ENCODE measurements at places on chromosomes 2 and 18.

- DNase-seq, result peak; percentile 58
Observed at GRCh38 chr18:36811430-36811829, 17.4 kb downstream of the TPGS2 start.

DNA sequence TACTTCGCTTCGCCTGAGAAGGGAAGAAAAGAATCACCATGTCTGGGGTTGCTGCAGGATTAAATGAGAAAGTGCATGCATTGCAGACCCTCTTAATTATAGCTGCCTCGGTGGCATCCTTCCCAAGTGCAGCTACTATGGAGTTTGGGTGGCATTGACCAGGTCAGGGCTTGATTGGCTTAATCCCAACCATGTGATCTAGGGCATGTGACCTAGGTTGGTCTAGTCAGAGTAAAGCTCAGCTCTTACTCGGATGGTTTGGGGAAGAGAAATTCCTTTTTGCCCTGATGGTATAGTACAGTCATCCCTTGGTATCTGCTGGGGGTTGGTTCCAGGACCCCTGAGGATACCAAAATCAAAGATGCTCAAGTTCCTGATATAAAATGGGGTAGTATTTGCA lies 178.2 kb upstream of the RAB12 start:
- DNase-seq, result no peak

DNA sequence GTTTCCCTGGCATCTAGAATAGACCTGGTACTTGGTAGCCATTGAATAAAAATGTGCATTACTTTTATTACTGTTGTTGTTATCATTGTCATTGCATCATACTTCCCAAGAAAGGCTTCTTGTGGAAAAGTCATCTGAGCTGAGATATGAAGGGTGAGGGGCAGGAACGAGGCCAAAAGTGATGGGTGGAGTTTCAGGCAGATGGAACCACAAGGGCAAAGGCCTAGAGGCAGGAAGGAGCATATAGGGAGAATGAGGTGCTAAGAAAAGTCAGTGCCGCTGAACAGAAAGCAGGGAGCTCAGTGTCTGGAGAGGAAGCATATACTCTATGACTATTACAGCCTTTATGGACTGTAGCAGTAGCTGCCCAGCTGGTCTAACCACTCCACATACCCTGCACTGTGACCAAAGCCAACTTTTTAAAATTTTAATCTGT lies 219.3 kb downstream of the SPP2 start:
- DNase-seq, result peak; percentile 38

DNA sequence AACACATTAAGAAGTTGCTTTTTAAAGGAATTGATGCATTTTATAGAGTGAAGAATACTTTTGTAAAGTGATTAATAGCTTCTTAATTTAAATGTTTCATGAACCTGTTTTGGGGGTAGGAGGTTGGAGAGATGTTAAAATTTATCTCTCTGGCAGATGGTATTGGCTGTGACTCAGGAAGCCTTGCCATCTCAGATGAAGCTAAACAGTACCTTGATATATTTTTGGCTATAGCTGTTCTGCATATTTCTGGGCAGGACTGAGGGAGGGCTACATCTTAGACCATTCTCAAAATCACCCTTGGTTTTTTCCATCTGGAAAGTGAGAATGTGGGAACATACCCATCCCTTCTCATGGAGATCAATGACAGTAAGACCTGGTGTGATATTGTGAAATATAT lies 13.4 kb downstream of the CAPN14 start:
- no peak for DNase-seq

DNA sequence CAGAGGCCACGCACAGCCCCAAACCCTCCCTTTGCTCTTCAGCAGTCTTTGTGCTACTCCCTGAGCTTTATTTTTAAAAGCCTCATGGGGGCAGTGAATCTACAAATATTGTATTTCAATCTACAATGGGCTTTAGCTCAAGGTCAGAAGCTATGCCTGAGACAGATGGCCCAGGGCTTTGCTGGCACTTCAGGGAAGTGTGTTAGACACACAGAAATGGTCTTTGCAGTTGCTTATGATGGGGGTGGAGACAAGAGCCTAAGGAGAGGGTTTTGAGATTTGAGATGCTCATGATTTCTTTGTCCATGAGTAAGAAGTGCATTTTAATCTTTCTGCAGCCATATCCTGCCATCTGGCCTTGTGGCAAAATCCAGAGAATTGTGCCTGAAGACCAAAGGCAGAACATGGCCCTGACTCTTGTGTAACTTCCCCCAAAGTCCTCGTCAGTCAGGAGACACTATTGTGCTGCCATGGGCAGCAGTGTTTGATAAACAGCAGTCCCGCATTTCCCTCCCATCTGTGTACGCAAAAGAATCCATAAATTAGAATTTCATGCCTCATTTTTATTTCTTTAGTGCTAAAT lies 92.6 kb downstream of the VAPA start:
- DNase-seq, result peak; percentile 47

- no peak for DNase-seq
Observed at GRCh38 chr2:121010998-121011397, 274.0 kb downstream of the TFCP2L1 start.

DNA sequence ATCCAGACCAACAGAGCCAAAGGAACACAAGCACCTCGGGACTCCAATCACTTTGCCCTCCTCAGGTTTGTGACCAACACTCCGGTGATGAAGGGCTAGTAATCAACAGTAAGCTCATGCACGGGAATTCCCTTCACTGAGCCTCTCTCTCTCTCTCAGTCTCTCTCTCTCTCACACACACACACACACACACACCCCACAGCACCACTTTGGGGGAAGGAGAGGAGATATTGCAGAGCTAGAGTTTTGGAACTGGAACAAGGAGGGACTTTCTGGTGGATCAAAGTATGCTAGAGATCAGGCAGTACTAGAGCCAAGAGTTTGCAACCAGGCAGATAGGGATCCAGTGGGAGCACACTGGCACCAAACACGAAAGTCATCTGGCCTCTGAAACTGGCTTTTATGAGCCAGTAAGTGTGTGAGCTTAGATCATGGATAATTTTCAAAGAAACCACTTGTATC lies 98.7 kb downstream of the ANKRD44 start:
- DNase-seq, result no peak

DNA sequence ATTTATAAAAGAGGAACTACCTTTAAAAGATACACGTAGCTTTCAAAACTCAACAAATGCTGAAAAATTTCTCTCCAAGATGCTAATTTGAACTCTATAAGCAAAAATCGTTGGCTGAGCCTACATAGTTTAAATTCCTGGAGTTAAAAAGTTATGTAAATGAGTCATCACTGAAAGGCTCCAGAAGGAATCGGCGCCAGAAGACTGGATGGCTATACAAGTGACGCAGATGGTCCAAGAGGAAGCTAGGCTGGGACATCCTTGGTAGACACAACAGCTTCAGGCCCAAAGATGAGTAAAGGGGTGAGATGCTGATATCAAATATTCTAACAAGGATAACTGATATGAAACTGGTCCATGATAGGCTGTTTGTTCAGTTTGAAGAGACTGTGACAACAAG lies 22.8 kb upstream of the DNAH6 start:
- peak; percentile 96 for DNase-seq

GRCh38 chr2:232835687-232836208 lies 34.3 kb upstream of the SNORC start:
- DNase-seq, result no peak

DNA sequence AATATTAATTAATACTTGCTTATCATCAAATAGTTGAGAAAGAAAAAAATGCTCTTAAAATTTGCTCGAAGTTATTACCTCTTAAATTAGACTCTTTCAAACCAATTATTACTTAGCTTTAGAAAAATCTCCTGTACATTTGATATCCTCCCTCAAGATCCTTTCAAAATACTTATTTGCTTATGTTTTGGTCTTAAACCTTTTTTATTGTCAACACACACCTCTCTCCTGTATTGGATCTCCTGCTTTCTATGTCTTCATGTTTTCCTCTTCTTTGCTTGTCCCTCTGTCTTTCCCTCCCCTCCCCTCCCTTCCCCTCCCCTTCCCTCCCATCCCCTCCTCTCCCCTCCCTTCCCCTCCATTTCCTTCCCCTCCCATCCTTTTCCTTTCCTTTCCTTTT lies 14.0 kb downstream of the OSBPL6 start:
- DNase-seq, result no peak

- no peak for DNase-seq
Observed at GRCh38 chr2:238652053-238652770, 195.7 kb upstream of the TWIST2 start.

DNA sequence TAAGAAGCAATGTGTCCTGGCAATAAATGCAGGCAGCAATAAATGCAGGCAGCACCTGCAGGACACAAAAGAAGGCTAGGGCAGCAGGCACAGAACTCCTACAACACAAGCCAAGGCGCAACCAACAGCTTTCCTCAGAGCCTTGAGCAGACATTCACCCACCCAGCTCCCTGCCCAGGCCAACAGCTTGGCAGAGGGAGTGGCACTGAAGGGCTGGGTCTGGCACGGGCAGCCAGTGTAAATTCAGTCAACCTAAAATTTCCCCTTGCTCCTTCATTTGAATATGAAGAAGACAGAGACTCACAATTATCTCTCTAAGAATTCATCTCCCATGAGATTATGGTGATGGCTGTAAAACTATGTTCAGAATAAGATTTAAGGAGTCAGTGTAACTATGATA lies 35.4 kb downstream of the AAK1 start:
- DNase-seq, result no peak

DNA sequence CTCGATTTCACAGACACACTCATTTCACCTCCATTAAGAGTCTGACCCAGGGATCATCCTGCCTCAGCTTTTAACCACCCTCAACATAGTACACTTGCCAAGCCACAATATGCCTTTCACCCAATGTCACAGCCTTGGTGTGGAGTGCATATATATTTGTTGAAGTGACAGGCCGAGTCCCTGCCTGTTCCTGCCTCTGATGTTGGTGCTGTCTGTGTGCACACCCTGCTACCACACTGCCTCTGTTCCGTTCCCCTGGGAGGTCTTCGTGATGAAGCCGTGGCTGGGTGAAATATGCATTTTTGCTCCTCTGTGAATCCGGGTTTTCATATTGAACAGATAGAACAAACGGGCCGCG lies 90.3 kb downstream of the RNF144A start:
- DNase-seq, result no peak

DNA sequence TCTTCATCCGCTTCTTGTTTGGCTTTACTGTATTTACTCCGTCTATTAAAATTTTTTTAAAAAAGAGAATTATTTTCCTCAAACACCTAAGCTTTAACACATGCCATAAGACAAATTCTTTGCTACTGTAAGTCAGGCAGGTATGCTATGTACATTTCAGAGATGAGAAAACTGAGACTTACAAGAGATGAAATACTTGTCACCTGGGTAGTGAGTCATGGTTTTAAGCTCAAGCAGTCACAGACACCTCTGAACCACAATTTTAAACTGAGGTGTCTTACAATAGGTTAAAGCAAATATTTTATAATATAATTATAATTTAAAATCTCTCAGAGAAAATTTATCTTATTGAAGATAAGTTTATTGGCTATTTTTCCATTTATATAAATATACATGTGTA lies 126.0 kb downstream of the EPHA4 start:
- DNase-seq, result no peak

GRCh38 chr2:30444273-30444672 lies 2.8 kb upstream of the LCLAT1 start:
- DNase-seq, result peak; percentile 60

DNA sequence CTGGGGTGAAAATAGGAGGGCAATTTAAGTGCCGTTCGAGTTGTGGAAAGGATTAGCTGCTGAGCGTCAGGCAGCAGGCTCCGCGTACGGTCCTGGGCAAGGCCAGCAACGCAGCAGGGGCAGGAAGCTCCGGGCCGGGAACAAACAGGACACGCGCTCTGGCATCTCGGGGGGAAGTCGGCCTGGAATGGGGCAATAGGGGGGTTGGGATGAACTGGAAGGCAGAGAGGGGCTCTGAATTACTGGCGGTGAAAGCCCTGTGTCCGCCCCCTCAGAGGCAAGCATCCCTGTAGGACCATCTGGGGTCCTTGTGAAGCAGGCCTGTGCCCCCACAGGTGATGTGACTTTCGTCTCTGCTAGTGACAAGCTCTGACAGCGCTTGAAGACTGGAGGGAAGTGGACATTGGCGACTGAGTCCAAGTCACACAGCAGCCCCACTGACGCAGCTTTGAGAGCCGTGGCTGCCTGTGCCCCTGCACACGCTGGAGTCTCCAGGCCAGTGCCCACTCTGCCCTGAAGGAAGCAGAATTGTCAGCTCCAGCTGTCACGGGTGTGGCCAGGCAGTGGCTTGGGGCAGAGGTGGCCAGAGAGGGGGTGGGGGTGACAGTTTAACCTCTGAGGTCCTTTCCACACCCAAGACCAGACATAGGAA lies 22.3 kb downstream of the GPR35 start:
- no peak for DNase-seq
